ENCODE measurements at places on chromosomes 13 and 19.
A peak's percentile ranks its signal among the peaks of the same experiment; 100 is the strongest.

- DNase-seq, result peak; percentile 28
Measured at GRCh38 chr19:53977991-53978731, 13.3 kb upstream of the CACNG6 start.

- DNase-seq, result peak; percentile 59
Measured at GRCh38 chr19:35975608-35976214, 19.3 kb upstream of the SDHAF1 start.

- DNase-seq, result no peak
Measured at GRCh38 chr19:44572581-44572900, 40.8 kb upstream of the IGSF23 start.

DNA sequence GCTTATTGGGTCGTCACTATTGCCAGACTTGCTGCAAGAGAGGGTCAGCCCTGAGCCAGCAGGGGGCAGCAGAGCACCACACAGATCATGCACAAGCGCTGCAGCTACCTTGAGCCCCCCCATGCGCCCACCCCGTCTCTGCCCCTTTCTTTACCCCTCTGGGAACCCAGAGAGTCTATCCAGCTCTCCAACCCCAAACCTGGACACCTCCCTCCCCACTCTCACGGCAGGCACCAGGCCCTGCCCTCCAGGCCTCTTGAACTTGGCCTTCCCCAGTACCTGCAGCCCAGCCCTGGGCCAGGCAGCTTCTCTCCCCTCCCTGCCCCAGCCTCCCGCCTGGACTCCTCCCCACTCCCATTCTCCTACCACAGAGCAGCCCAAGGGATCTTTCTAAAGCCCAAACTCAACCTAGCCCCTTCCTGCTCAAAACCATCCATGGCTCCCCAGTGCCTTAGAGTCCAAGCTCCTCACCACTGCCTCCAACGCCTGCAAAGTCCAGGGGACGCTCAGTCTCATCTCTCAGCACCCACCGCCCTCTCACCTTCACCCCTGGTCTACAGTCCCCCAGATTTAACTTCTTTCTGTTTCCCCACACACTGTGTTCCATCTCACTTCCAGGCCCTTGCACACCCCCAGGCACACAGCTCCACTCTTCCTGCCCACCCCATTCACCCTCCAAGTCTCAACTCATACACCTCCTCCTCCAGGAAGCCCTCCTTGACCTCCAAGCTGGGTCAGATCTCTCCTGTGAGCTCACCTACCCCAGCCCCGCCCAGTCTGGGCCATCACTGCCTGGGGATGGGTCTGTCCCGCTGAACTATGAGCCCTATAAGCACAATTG, 9.4 kb upstream of the CEACAM16 start:
- peak; percentile 87 for DNase-seq

Data from activated naive CD4-positive, alpha-beta T cell treated with anti-CD3 and anti-CD28 coated beads, Interleukin-2, amount 10 ng/mL, durations not matched to agents 7 days and 5 days (primary cell).